Activated T-helper 2 cell treated with anti-CD3 and anti-CD28 coated beads, Interferon-gamma antibody, Interleukin-2, Interleukin-4, amounts not matched to agents 10 μg/mL and 5 μg/mL and 100 μg/mL, durations not matched to agents 14 hours and 24 hours and 36 hours (primary cell): ENCODE measurements at places on chromosomes 1 and 21.

DNA sequence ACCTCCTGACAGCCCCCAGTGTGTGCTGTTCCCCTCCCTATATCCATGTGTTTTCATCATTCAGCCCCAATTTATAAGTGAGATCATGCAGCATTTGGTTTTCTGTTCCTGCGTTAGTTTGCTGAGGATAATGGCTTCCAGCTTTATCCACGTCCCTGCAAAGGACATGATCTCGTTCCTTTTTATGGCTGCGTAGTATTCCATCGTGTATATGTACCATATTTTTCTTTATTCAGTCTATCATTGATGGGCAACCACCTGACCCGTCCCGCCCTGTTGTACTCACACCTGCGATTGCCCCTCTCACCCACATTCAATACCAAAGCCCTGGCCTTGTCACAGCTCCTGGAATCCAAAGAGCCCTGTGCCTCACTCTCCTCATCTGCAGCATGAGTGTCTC, 6.2 kb upstream of the ZNF670 start:
- no peak for DNase-seq
- H3K36me3 ChIP-seq, result no peaks in the 10 kb centered on the region
- no peak overlapping the region for H3K27ac ChIP-seq
- peaks cover 3% of the 10 kb centered on the region for H3K27me3 ChIP-seq
- H3K4me1 ChIP-seq, result peaks cover 2% of the 10 kb centered on the region

DNA sequence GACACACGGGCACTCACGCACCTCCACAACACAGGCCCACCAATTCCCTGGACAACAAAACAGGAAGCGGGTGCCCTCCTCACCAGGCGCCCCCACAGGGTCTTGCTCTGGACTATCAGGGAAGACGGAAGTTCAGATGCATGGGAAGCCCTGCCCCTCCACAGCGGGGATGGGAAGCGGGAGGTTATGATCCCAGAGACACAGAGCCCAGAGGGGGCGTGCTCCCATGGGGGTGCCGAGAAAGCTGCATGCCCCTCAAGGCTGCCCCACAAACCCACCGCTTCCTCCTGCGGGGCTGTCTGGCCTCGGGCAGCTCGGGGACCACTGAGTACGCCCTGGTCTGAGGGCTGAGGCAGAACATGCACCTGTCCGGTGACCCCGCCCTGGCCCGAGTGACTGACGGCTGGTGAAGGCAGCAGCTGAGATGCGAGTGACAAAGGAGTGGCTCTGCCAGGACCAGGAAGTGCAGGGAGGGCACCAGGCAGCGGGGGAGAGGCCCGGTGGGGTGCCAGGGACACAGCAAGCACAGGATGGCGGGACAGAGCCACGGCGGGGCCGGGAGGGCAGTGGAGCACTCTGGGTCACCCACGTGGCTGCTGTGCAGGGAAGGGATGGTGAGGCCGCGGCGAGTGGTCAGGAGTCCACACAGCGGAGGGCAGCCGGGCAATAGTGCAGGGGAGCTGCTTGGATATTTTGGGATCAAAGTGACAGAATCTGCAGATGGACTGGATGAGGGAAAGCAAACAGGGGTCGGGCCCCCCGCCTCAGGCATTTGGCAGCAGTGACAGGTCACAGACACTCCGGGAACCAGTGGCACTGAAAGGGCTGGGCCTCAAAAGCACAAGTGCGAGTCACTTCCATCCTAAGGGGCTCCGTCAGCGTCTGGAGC, 18.6 kb downstream of the NADK start:
- no peak overlapping the region for H3K4me3 ChIP-seq
- H3K27me3 ChIP-seq, result no peaks in the 10 kb centered on the region
- no peaks in the 10 kb centered on the region for H3K4me1 ChIP-seq
- DNase-seq, result no peak
- no peak overlapping the region for H3K27ac ChIP-seq

DNA sequence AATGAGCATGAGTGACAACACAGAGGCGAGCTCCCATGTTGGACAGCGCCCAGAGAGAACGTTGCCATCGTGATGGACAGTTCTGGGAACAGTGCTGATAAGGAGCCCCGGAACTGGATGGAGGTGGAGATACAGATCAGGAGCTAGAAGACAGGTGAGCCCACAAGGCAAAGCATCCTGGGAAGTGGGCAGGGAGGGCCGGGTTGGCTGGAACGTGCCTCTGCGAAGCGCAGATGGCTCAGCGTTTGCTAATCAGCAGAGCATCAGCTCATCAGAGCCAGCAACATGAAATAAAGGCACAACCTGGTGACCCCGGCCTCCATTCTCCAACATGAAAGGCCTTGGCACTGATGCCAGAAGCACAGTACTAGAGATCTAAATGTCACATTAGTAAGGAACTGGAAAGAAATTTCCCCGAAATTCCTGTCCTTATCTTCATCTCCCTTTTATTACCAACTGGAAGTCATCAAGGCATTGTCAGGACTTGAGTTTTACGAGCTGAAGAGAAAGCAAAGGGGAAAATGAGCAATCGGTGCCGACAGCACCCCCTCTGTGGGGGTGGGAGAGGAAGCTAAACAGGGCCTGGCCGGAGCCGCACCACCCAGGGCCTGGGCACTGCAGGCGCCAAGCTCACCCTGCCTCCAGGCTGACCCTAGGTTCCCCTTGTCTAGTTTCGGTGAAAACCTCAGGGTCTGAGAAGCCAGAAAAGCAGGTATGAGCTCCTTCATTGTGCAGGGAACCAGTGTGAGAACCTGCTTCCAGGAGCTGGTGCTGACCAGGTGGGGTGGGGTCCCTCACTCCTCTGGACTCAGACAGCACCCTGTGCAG, 19.9 kb downstream of the ABCA4 start:
- DNase-seq, result no peak
- no peaks in the 10 kb centered on the region for H3K36me3 ChIP-seq
- H3K27ac ChIP-seq, result no peak overlapping the region
- peaks cover 2% of the 10 kb centered on the region for H3K4me1 ChIP-seq
- H3K4me3 ChIP-seq, result no peak overlapping the region

DNA sequence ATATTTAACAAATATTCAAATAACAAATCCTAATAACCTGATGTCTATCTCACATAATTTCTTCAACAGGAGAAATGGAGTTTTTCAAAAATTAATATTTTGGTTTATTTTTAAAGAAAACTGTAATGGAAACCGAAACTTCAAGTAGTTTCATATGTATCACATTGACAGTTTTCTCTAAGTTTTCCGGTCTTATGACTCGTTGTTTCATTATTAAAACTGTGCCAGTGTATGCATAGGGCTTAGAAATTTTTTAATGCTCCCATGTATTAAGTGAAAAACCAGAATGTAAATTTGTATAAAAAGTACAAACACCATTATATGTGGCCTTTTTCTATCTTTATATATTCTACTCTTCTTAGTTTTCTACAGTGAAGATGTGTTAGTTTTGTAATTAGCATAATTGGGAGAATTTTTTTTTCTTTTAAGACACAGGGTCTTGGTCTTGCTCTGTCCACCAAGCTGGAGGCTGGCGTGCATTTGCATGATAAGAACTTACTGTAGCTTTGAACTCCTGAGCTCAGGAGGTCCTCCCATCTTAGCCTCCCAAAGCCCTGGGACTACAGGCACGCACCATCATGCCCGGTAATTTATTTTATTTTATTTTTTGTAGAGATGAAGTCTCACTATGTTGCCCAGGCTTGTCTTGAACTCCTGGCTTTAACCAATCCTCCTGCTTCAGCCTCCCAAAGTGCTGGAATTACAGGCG, 43.9 kb upstream of the SAMSN1 start:
- H3K4me3 ChIP-seq, result no peak overlapping the region
- peaks cover 46% of the 10 kb centered on the region for H3K4me1 ChIP-seq
- H3K36me3 ChIP-seq, result peaks cover 34% of the 10 kb centered on the region
- H3K27ac ChIP-seq, result peak overlapping the region; percentile 68
- no peaks in the 10 kb centered on the region for H3K27me3 ChIP-seq
- DNase-seq, result no peak

GRCh38 chr1:205497351-205497750, 7.1 kb upstream of the CDK18 start:
- H3K4me3 ChIP-seq, result no peak overlapping the region
- no peaks in the 10 kb centered on the region for H3K4me1 ChIP-seq
- H3K36me3 ChIP-seq, result no peaks in the 10 kb centered on the region
- DNase-seq, result no peak
- H3K27ac ChIP-seq, result no peak overlapping the region
- H3K27me3 ChIP-seq, result peaks cover 16% of the 10 kb centered on the region

DNA sequence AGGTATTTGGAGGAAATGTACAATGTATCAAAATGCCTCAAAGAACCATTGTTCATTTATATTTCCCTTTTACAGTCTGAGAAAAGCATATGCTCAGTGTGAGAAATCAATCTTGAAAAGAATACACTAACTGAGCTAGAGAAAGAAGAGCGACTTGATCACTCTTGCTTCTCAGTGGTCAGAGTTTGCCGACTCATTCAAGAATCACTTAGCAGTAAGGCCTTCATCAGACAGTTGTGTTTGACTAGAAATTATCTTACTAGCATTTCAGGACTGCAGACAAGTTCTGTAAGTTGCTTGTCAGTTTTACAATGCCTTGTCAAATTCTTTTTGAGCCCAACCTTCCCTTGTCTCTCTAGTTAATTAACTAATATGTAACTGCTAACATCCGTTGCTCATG, 12.9 kb downstream of the RGS18 start:
- H3K36me3 ChIP-seq, result no peaks in the 10 kb centered on the region
- no peak overlapping the region for H3K4me3 ChIP-seq
- no peaks in the 10 kb centered on the region for H3K4me1 ChIP-seq
- no peak overlapping the region for H3K27ac ChIP-seq

GRCh38 chr1:190754666-190755065, 277.0 kb upstream of the BRINP3 start:
- no peaks in the 10 kb centered on the region for H3K36me3 ChIP-seq
- DNase-seq, result no peak
- H3K4me1 ChIP-seq, result no peaks in the 10 kb centered on the region
- H3K27me3 ChIP-seq, result no peaks in the 10 kb centered on the region
- no peak overlapping the region for H3K4me3 ChIP-seq

DNA sequence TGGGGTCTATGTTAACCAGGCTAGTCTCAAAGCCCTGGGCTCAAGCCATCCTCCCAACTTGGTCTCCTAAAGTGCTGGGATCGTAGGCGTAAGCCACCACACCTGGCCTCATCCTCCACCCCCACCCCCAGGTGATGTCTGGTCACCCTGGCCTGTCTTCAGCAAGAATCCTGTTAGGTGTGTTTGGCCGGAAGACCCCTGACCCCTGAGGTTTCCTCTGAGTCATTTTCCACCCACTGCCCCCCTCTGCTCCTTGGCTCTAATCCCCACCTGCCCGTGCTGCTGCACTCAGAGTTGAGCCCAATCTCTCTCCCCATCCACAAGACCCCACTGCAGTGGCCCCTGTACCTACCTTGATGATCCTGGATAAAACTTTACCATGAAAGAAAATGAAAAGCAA, 25.2 kb downstream of the SLC66A1 start:
- H3K36me3 ChIP-seq, result peaks cover 34% of the 10 kb centered on the region
- H3K27me3 ChIP-seq, result no peaks in the 10 kb centered on the region

DNA sequence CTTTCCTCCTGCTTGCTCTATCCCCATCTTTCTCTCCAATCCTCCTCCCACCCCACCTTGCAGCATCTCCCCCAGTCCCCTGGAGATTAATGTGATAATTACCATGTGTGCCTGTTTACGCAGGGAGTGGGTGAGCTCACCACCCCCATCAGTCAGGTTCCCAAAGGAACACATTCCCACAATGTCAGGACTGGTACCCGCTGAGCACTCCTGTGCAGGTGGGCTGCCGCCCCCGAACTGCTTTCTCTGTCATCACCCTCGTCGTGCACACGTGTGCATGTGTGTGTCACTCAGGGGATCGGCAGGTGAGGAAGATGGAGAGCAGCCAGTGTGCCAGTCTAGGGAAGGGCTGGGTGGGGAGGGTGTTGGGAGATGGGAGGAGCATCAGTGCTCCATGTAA, 163.4 kb downstream of the CACNA1E start:
- H3K27ac ChIP-seq, result no peak overlapping the region
- DNase-seq, result no peak
- no peaks in the 10 kb centered on the region for H3K36me3 ChIP-seq
- H3K27me3 ChIP-seq, result peaks cover 4% of the 10 kb centered on the region

DNA sequence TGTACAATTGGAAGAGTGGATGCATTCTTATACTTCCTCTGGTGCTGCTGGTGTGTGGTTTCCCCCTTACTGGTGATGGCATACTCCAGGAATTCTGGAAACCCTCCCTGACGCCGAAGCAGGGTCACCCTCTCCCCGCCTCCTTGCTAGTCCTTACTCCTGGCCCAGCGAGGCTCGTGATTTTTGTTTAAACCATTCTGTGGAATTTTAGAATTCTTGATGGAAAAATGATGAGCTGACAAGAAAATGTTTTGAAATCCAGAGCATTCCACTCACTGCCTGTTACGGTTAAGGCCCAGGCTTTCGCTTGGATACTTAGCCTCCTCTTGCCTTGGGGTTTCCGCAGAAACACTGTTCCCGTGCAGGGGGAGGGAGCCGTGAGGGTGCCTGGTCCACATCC, 41.1 kb downstream of the IL6R start:
- H3K27ac ChIP-seq, result no peak overlapping the region
- peaks cover 2% of the 10 kb centered on the region for H3K36me3 ChIP-seq
- DNase-seq, result no peak
- no peak overlapping the region for H3K4me3 ChIP-seq
- H3K4me1 ChIP-seq, result peaks cover 23% of the 10 kb centered on the region

- H3K4me1 ChIP-seq, result no peaks in the 10 kb centered on the region
- no peak overlapping the region for H3K27ac ChIP-seq
- no peaks in the 10 kb centered on the region for H3K36me3 ChIP-seq
- no peak for DNase-seq
Observed at GRCh38 chr1:174131032-174131638, 28.2 kb upstream of the RABGAP1L start.

GRCh38 chr1:89710498-89711139, 77.7 kb downstream of the LRRC8C start:
- no peaks in the 10 kb centered on the region for H3K27me3 ChIP-seq
- DNase-seq, result no peak
- peaks cover 88% of the 10 kb centered on the region for H3K36me3 ChIP-seq
- H3K4me1 ChIP-seq, result peaks cover 47% of the 10 kb centered on the region
- H3K27ac ChIP-seq, result no peak overlapping the region

DNA sequence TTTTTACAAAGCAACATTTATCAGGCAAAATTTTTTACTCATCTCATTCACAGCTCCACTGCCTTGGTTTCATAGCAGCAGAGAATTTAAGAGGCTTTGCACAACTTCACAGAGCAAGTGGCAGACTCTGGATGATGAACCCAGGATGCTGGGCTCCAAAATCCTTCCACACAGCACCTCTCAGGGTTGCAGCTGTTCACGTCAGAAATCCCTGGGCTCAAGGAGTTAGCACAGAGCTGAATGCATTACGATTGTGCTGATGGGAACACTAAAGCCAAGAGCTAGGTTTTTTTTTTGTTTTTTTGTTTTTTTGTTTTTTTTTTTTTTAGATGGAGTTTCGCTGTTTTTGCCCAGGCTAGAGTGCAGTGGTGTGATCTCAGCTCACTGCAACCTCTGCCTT, 2.4 kb upstream of the HTR6 start:
- no peak overlapping the region for H3K27ac ChIP-seq
- peaks cover 34% of the 10 kb centered on the region for H3K27me3 ChIP-seq
- no peaks in the 10 kb centered on the region for H3K36me3 ChIP-seq
- no peak for DNase-seq
- peaks cover 8% of the 10 kb centered on the region for H3K4me1 ChIP-seq
- no peak overlapping the region for H3K4me3 ChIP-seq

- peaks cover 3% of the 10 kb centered on the region for H3K4me1 ChIP-seq
- H3K4me3 ChIP-seq, result no peak overlapping the region
- no peak for DNase-seq
- H3K27ac ChIP-seq, result no peak overlapping the region
- peaks cover 46% of the 10 kb centered on the region for H3K27me3 ChIP-seq
- no peaks in the 10 kb centered on the region for H3K36me3 ChIP-seq
Observed at GRCh38 chr21:35672313-35672712, 388.0 kb downstream of the SETD4 start.
